ENCODE measurements at places on chromosomes 3 and 15.

GRCh38 chr15:91949361-91949760 lies 95.9 kb downstream of the SLCO3A1 start:
- DNase-seq: no peak

DNA sequence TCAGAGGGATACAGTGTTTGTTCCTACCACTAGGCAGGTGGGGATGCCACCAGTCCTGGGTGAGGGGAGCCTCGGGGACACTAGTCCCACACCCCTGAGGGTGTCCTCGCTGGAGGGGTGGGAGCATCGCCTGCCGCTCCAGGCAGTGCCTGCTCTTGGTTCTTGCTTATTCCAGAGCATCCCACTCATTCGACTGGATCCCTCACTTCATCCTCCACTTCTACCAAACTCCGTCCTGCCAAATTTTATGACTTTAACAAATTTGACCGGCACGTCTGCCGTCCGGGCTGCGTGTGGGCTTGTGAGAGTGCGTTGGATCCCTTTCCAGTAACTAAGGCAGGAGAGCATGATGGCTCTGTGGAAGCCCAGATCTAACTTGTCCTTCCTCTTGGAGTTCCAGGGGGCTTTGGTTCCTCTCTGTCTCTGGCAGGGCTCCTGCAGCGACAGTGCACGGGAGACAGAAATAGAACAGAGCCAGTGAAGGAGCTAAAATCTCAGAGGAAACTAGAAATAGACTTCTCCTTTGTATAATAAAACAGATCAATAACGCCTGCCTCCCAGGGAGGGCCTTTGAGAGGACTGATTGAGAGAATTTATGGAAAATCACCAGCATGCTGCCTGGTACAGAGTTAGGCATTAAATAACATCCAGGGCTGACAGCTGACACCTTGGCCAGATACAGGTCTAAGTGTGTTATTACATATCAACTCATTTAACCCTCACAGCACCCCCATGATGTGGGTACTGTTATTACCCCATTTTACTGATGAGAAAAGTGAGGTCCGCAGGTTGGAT lies 34.5 kb downstream of the MGLL start:
- no peak for DNase-seq

- DNase-seq: no peak
Measured at GRCh38 chr3:127000761-127001160, 17.8 kb downstream of the PLXNA1 start.

DNA sequence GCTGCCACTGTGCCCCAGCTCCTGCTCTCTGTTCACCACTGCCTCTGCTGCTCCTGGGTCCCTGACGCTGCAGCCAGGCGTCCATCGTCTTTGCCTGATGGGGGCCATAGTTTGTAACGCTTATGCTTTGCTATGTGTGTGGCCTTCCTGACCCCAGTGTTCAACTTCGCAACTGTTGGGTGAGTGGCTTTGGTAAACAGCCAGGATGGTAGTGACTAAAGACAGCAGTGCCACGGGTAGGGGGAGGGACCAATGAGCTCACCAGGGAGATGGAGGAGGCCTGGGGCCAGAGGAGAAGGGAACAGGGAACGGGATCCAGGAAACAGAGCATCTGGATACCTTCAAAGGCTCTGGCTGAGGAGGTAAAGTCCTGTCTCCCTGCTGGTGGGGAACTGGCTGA lies 75.9 kb upstream of the ALDH1L1 start:
- DNase-seq: no peak

- DNase-seq: no peak
Measured at GRCh38 chr3:117669774-117670173, 960.2 kb downstream of the TUSC7 start.

Data from NCI-H446 (cell line).